ENCODE measurements at places on chromosomes 4 and X. TPM values are rescaled to one million over a fixed set of nuclear protein-coding genes. Genes with fewer than 3 reads are reported as not detected.

DNA sequence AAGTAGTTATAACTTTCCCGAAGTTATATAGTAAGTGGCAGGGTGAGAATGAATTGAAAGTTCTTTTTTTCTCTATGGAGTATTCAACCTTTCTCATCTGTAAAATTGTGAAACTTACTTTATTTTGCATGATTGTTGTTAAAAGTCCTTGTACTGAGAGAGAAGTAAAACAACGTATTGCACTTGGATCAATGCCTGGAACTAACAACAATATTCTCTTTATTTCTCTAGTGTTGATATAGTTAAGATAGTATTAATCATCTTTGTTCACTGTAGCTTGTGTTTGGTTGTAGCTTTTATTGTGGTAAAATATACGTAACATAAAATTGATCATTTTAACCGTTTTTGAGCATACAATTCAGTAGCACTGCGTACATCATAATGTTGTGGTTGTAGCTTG, 48.7 kb downstream of the STIM2 start:
- no peaks in the 10 kb centered on the region for H3K36me3 ChIP-seq
- no peak for DNase-seq
- H3K27me3 ChIP-seq: no peaks in the 10 kb centered on the region
- H3K4me3 ChIP-seq: no peak overlapping the region
- no peaks in the 10 kb centered on the region for H3K4me1 ChIP-seq
- no peak overlapping the region for H3K27ac ChIP-seq

- no peaks in the 10 kb centered on the region for H3K36me3 ChIP-seq
- no peak overlapping the region for H3K27ac ChIP-seq
These were observed 69.6 kb upstream of the NDP start for GRCh38 chrX:44042751-44043150.

Gene RGN
- total RNA-seq: 11.9 TPM

Gene AKAP4
- total RNA-seq: not detected

GRCh38 chrX:36856849-36857248, 151.3 kb upstream of the FAM47C start:
- DNase-seq: no peak
- no peak overlapping the region for H3K27ac ChIP-seq
- no peaks in the 10 kb centered on the region for H3K36me3 ChIP-seq
- H3K4me1 ChIP-seq: no peaks in the 10 kb centered on the region

GRCh38 chrX:22278375-22278774, 5.7 kb downstream of the CBLL2 start:
- H3K27ac ChIP-seq: no peak overlapping the region
- DNase-seq: no peak
- H3K4me3 ChIP-seq: no peak overlapping the region
- no peaks in the 10 kb centered on the region for H3K36me3 ChIP-seq

DNA sequence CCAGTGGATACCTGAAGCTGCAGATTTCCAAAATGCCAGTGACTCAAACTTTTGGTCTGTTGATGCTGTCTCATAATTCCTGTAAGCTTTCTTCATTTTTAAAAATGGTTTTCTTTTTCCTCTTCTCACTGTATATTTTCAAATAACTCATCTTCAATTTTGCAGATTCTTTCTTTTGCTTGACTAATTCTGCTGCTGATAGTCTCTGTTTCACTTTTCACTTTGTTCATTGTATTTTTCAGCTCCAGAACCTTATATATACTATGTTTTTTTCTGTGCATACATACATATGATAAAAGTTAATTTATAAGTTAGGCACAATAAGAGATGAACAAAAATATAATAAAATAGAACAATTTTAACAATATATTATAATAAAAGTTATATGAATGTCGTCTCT, 237.7 kb upstream of the GPRIN3 start:
- H3K4me1 ChIP-seq: no peaks in the 10 kb centered on the region
- H3K4me3 ChIP-seq: no peak overlapping the region
- H3K36me3 ChIP-seq: no peaks in the 10 kb centered on the region
- no peak for DNase-seq

DNA sequence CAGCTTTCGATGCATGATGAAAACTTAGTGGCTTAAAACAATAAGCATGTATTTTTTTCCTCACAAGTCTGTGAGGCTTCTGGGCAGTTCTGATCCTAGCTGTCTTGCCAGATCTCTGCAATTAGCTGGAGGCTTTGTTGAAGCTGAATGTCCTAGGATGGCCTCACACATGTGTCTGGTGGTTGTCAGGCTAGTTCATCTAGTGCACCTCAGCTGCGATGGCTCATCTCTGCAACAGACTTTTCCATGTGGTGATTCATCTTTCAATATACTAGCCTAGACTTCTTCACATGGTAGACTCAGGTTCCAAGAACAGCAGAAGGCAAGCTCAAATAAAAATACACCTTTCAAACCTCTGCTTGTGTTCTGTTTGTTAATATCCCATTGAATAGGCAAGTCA, 66.5 kb upstream of the IL1RAPL1 start:
- H3K4me3 ChIP-seq: no peak overlapping the region
- no peak overlapping the region for H3K27ac ChIP-seq
- no peaks in the 10 kb centered on the region for H3K4me1 ChIP-seq
- no peaks in the 10 kb centered on the region for H3K36me3 ChIP-seq

- H3K4me1 ChIP-seq: no peaks in the 10 kb centered on the region
- H3K4me3 ChIP-seq: no peak overlapping the region
- no peak for DNase-seq
These were observed 359.7 kb downstream of the ADAM29 start for GRCh38 chr4:175277816-175278215.

Gene MAGEB16
- total RNA-seq: not detected

- no peak for DNase-seq
- no peaks in the 10 kb centered on the region for H3K27me3 ChIP-seq
- H3K27ac ChIP-seq: no peak overlapping the region
- H3K36me3 ChIP-seq: no peaks in the 10 kb centered on the region
- no peaks in the 10 kb centered on the region for H3K4me1 ChIP-seq
- H3K4me3 ChIP-seq: no peak overlapping the region
These were observed 29.2 kb downstream of the HS3ST1 start for GRCh38 chr4:11399461-11399971.

GRCh38 chr4:151409470-151410313, 716 bp downstream of the FHIP1A start:
- no peaks in the 10 kb centered on the region for H3K27me3 ChIP-seq
- peak overlapping the region; percentile 82 for H3K4me3 ChIP-seq
- H3K4me1 ChIP-seq: peaks cover 4% of the 10 kb centered on the region
- peak overlapping the region; percentile 88 for H3K27ac ChIP-seq
- no peaks in the 10 kb centered on the region for H3K36me3 ChIP-seq
- DNase-seq: peak; percentile 77

Gene PPP2R3B
- 14.4 TPM for total RNA-seq

Gene GYPE
- 0.63 TPM for total RNA-seq
